ENCODE measurements at places on chromosomes 5 and 9.

- DNase-seq = no peak
Observed at GRCh38 chr5:115016646-115017045, 153.1 kb downstream of the TRIM36 start.

DNA sequence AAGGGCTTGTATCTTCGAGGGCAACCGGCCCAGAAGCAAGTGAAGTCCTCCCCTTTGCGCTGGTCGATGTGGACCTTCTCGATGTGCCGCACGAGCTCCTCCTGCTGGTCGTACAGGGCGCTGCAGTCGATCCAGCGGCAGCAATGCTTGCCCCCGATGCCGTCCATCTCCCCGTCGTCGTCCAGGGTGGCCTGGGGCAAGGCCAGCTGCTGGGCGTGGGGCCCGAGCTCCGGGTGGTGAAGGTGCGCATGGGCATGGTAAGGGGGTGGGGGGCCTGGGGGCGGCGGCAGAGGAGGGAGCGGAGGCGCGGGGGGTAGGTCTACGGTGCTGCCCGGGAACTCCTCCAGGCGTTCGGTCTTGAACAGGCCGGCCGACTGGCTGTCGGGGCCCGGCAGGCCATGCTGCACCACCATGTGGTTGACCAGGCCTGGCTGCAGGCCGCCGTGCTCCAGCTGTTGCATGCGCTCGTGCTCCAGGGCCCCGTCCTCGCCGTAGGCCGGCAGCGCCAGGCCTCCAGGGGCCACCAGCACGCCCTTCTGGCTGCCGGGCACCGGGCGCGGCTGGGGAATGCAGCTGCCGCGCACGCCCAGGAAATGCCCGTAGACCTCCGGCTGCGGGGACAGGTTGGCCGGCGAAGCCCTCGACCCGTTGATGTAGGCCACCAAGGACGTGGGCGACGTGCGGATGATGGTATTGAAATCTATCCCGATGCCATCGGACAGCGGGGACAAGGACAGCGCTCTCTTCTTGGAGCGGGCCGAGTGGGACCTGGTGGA is 181.8 kb downstream of the GLIS3 start:
- DNase-seq = no peak

GRCh38 chr5:43038496-43038989 is 1.6 kb downstream of the ANXA2R start:
- DNase-seq = no peak

DNA sequence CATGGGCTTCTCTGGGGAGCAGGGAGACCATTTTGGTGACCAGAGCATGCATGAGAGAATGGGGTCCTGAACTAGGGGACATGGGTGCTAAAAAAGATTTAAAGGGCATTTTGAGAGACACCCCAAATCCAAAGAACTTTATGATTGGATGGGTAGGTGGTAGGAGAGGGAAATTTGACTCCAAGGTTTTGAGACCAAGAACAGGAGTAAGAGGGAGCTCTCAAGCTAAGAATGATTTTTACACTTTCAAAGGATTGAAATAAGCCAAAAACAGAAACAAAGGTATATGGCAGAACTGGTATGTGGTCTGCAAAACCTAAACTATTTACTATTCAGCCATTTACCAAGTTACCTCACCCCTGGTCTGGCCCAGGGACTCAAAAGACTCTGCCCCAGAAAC is 318.2 kb upstream of the CLINT1 start:
- DNase-seq = no peak

DNA sequence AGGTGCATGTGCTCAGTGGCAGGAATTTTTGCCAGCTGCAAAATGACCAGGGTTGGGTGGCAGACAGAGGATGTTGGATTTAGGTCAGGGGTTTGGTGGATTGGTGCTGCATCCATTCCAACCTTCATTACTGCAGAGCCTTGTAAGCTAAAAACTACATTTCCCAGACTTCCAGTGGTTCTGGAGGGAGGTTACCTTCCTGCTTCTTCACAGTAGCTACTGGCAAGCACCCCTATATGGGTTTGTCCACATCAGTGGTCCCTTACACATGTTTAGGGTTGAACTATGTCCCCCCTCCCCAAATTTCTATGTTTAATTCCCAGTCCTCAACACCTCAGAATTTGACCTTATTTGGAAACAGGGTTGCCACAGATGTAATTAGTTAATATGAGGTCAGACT is 20.7 kb upstream of the IL17B start:
- no peak for DNase-seq

- no peak for DNase-seq
Observed at GRCh38 chr9:85258236-85258635, 483.5 kb downstream of the AGTPBP1 start.

DNA sequence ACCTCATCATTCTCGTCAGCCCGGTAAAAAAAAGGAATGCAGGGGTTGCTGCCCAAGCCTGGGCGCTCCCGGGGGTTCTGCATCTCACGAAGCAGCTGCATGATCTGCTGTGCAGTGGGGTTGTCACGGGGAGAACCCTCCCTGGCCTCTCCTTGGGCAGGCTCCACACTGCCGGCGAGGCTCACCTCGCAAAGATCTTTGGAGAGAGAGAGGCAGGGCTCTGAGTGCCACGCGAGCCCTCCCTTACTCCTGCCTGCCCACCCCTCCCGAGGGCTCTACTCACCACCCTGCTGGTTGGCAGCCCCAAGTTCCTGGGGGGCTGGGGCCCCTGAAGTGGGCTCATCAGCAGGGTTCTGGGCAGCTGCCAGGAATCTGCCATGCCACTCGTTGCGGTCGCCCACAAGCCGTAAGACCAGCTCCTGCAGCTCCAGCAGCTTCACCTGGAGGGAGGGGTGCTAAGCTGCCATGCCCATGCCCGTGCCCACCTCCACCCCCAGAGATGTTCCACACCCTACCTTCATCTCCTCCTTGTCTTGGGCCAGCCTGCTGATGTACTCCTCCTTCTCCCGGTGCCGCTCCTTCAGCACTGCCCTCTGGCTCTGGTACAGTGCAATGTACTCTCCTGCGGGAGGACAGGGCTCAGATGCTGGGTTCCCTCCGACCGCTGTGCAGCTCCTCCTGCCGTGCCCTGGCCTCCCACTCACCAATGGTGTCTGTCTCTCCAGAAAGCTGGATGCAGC is 18.6 kb downstream of the GOLGA2 start:
- DNase-seq = no peak

- no peak for DNase-seq
Observed at GRCh38 chr9:113350107-113350661, 843 bp downstream of the BSPRY start.

DNA sequence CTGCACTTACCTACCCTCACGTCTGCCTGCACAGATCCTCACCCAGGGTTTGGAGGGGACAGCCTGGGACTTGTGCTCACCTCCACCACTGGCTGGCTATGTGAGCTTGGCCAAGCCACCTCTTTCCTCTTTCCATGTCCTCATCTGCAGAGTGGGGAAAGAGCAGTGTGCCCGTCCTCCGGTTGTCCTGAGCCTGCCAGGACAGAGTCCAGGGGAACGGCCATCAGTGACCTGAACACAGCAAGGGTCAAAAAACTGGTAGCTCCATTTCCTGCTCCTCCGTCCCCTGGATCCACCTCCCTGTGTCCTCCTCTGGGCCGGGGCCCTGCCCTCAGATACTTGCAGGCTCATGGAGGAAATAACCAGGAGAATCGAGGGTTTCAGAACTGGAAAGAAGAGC is 187.7 kb downstream of the OLFM1 start:
- DNase-seq = no peak

DNA sequence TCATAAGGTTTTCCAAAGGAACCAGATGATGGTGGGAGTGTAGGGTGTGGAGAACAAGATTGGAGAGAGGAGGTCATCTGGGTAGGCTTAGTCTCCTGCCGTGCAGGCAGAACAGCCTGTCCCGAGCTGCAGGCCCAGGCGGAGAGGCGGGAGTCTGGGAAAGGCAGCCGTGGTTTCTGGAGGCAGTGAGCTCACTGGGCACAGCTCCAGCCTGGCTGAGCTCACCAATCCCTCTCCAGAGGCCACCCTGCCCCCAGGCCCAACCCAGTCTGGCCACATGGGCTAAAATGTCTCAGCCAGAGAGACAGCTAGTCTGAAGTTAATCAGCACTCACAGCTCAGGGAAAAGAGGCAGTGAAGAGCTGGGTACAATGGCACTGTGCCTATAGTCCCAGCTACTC is 12.3 kb downstream of the P4HA2 start:
- no peak for DNase-seq

GRCh38 chr9:98341157-98342097 is 86.0 kb upstream of the TBC1D2 start:
- no peak for DNase-seq

- DNase-seq = no peak
Observed at GRCh38 chr9:89154218-89154617, 24.4 kb downstream of the SHC3 start.

DNA sequence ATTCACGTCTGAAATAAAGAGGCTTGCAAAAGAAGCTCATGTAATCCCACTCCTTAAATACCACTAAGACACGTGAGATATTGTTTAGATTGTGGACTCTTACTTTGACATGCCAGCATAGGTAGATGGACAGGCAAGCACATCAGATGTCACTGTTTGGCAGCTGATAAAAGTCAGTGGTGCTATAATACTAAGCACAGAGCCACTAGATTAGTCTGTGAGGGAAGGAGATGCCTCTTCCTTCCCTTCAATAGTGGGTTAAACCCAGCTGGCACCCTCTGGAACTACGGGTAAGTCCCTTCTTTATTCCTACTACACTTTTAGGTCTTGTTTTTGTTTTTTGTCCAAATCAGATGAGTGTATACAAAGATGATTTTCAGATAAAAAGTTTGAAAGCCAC is at the start of gene MYOT:
Gene MYOT, plus strand, starts transcription at position 197 of the 400 bp plus-strand sequence. CDS start 2,792 bp downstream, outside the sequence.
- no peak for DNase-seq

DNA sequence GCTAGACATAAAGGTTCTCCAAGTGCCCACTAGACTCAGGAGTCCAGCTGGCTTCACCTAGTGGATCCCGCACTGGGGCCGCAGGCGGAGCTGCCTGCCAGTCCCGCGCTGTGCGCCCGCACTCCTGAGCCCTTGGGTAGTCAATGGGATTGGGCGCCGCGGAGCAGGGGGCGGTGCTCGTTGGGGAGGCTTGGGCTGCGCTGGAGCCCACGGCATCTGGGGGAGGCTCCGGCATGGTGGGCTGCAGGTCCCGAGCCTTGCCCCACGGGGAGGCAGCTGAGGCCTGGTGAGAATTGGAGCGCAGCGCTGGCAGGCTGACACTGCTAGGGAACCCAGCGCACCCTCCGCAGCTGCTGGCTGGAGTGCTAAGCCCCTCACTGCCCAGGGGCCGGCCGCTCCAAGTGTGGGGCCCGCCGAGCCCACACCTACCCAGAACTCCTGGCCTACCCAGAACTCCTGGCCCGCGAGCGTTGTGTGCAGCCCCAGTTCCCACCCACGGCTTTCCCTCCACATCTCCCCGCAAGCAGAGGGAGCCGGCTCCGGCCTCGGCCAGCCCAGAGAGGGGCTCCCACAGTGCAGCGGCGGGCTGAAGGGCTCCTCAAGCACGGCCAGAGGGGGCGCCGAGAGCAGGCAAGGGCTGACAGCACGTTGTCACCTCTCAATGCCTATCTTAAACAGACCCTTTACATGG is 260.7 kb upstream of the DMRT1 start:
- no peak for DNase-seq

GRCh38 chr9:21605489-21605931 is 123.4 kb upstream of the IFNE start:
- DNase-seq = peak; percentile 8

DNA sequence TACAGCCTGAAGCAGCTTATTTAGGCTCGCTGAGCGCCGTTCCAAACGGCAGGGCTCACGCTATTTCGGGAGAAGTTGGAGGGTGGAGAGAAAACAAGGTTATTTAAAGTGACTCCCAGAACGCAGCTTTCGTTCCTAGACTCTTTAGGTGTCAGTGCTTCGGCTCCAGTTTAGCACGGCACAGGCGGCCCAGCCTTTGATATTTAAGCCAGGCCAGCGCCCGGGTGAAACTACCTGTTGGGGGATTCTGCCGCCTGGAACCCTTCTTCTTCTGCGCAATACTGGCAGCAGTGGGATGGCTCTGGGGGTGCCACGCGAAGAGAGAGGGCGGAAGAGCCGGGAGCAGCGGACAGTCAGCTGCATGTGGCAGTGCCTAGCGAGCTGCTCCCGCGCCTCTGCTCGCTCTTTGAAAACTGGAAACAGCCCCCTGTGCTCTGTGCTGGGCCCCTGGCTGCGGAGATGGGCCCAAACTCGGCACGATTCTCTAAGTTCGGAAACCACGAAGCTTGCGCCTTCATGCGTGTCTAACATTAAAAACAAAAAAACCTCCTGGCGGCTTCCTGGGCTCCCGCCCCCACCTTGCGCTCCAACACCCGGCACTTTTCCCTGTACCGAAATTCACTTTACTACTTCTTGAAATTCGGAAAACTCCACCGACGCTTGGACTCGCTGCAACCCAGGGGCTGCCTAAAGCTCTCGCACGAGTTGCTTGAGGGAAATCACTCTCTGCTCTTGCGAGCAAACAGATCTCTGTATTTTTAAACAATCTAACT is 34.6 kb upstream of the NFIB start:
- no peak for DNase-seq

GRCh38 chr9:107548298-107549142 is 59.0 kb upstream of the KLF4 start:
- DNase-seq = no peak

DNA sequence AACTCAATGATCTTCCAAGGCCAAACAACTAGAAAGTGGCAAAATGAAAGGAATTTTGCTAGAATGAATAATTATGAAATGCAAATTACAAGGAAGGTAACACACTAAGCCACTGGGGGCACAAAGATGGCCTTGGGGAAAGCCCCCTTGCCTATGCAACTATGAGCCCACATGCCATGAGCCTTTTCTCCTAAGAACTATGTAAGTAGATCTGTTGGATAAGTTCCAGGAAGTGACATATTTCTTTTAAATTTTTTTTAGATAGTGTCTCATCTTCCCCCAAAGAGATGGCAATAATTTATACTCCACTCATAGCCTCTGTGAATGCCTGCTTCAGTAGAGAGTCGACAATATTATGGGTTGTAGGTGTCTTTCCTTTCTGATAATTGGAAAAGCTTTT is 257.8 kb downstream of the AUH start:
- DNase-seq = no peak

- DNase-seq = no peak
Observed at GRCh38 chr9:127680846-127681245, 25.9 kb upstream of the CFAP157 start.

DNA sequence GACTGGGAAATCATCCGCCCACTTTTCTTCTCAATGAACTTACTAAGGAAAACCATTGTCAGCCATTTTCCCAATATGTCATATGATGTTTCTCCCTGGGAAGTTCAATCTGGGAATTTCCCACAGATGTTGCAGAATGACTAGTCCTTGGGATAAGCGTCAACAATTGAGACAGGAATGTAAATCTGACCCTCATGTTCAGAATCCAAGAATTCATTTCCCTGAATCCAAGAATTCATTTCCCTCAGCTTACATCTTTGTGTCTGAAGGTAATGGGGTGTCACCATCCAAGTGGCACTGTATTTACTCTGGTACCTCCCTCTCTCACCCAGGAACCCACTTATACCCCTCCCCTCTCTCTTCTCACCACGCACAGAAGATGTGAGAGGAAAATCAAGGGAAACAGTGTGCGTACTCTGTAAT is 7.4 kb downstream of the KLF9 start:
- no peak for DNase-seq

GRCh38 chr5:139262059-139262741 is 31.3 kb upstream of the MATR3 start:
- DNase-seq = no peak
